NCI-H1092 (cell line): ENCODE measurements at places on chromosomes 12 and 14.

DNA sequence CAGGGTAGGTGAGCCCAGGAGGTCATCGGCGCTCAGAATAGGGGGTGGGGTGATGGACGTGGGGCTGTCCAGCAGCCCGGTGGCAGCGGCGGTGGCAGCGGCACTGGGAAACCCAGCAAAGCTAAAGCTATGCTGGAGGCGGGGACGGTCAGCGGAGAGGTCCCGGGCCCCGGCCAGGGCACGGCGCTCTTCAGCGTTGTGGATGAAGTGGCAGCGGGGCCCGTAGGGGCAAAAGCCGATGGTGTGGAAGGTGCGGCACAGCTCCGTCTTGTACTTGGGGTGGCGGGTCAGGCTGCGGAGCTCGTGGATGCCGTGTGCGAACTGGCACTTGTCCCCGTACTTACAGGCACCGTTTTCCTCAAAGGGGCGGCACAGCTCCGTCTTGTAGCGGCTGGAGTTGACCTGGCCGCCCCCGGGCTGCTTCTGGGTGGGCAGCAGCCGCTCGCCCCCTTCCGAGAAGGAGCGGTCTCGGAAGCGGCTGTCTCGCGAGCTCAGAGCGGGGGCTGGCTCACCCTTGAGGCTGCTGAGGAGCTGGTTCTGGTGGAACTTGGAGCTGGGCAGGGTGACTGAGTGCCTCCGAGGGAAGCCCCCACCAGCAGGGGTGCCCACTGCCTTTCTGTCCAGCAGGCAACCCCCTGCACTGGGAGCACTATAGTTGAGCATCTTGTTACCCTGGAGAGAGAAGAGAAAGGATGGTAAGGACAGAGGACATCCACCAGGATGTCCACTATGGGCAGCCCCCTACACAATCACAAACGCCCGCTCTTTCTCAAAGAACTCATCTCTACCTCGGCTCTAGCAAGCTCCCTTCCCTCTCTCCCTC is 2.8 kb downstream of the ZFP36L1 start:
- no peak for DNase-seq

DNA sequence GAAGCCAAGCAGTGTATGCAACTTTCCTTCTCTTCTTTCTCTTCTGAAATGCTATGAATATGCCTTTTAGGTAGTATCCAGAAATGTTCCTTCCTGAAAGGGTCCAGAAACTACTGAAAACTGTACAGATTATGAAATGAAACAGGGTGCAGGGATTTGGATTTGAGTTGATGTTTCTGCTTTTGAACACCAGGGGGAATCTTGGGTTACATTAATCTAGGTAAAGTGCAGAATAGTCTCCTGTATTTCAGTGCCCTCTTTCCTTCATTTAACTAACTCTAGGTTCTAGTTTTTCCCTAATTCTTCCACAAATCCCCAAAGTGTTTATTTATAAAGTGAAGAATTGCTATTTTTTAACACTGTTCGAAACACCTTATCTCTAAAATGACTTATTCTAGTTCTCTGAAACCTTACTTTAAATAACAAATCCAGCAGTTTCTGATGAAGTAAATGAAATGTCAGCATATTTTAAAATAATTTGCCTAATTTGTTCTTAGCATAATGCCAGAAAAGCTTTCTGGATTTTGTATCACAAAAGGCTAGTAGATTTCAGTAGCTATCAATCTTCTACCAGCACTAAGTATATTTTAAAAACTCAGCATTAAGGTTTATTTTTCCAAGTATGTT is 111.9 kb downstream of the LRRK2 start:
- DNase-seq, result no peak

- DNase-seq, result no peak
These were observed 8.6 kb downstream of the CARMIL3 start for GRCh38 chr14:24060443-24060842.

DNA sequence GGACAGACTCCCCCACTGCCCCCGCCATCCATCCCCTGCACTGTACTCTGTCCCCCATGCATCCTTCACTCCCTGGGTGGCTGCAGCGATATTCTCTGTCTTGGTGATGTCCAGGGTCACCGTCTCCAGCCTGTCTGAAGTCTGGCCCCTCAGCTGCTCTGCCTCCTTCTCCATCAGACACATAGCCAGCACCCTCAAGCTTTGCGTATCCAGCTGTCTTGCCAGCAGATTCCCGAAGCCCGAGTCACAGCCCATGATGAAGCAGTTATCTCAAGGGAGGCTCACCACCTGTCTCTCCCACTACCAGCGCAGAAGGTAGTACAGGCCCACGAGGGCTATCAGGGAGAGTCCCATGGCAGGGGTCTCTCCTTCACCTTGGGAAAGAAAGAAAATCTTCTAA is 77.8 kb downstream of the HSD17B6 start:
- no peak for DNase-seq

- DNase-seq, result no peak
These were observed 135.4 kb downstream of the ZFP36L1 start for GRCh38 chr14:68657300-68658028.
